ENCODE measurements at places on chromosomes 2 and 18.

DNA sequence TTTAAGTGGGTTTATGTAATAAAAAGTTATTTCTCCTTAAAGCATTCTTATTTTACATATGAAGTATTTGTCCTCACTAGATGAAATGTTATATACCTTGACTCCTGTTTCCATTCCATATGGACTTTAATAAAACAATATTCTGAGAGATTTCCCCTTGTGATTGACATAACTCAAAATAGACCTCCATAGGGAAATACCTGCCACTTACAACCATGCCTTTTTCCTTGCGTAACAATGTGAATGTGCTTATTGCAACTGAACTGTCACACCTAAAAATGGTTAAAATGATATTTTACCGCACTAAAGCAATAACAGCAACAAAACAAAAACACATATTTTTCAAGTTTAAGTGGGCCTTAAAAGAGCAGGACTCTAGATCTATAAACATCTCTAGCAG is 70.3 kb upstream of the TGIF1 start:
- DNase-seq, result no peak

GRCh38 chr2:178592655-178593054 is 112.4 kb downstream of the PLEKHA3 start:
- DNase-seq, result no peak

DNA sequence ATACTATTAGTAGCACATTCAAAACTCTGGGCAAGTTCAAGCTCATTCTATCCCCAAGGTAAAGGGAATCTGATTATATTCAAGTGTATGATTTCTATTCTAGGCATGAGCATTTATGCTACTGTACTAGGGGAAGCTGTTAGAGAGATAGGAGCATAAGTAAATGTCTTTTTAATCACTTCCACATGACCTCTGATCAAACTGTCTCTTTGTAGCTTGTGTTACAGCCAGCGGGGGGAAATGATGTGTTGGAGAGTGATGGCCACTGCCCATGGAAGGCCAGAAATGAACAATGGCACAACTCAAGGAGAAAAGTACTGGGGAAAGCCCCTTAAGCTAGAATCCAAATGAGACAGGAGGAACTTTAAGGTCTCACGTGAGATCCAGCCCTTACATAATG is 894.9 kb upstream of the CDH2 start:
- DNase-seq, result no peak

GRCh38 chr2:172426635-172427255 is 641 bp upstream of the ITGA6 start:
- DNase-seq, result no peak

DNA sequence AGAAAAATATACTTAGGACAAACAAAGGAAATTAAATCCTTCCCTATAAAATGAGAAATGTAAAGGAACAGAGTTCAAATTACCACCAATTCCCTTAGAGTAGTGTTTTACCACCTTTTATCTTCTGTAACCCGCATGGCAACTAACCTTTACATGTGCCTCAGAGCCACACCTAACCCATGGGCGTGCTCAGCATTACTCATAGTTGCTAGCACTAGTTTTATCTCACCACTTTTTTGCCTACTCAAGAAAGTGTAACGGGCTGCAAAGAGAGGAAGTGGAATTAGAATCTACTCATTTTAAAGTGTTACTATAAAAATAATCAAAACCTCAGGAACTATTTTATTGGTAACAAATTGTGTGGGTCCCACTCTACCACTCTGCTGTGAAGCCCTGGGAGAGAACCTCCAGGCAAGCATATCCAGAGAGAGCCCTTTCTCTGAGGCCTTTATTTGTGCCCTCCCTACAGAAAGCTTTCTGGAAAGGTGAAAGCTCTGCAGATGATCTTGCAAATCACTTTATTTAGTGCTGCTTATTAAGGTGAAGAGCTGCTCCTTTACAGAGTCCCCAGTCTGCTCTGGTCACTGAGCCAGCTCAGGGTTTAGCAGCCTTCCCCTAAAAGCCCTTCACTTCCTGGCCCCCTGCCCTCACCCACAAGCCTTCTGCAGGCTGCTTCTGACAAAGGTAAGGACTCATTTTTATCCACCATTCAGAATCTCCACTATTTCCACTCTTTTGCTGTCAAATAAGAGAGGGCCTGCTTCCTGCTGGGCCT is 98.8 kb downstream of the TRABD2A start:
- DNase-seq, result peak; percentile 74

DNA sequence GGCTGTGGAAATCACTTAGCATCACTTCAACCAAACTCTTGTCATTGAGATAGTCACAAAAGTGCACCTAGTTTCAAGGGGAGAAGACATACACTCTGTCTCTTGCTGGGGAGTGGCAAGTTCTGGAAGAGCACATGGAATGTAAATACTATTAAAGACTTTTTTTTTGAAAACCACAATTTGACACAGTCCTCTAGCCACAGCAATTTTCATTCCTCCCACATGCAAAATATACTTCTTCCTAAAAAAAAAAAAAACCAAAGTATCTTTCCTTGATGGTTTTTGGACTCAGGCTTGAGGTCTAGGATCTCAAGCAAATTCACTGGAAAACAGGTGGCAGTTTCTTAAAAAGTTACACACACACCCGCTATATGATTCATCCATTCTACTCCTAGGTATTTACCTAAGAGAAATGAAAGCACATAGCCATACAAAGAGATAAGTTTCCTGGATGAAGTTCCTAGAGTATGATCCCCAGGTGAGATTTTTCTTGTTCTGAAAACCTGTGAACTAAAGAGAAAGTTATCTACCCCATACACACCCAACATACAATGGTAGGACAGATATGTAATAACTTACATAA is 295.8 kb downstream of the SP3 start:
- DNase-seq, result no peak
